ENCODE measurements at places on chromosomes 7 and 10.

DNA sequence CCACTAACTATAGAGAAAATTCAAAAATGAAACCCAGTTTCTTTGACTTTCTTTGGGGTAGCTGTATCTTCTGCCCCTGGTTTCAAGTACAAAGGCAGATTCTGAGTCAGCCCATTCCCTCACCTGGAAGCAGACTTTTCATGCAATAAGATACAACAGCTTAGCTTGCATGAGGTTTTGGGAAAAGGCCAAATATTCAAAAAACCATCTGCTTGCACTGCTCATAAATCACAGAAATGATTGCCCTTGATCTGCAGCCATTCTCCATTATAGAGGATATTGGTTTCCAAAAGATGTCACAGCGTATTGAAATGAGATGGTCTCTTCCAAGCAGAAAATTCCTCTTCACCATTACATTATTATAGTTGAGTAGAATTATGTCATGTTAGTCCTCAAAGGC lies 354.0 kb downstream of the PHF14 start:
- no peak for DNase-seq

DNA sequence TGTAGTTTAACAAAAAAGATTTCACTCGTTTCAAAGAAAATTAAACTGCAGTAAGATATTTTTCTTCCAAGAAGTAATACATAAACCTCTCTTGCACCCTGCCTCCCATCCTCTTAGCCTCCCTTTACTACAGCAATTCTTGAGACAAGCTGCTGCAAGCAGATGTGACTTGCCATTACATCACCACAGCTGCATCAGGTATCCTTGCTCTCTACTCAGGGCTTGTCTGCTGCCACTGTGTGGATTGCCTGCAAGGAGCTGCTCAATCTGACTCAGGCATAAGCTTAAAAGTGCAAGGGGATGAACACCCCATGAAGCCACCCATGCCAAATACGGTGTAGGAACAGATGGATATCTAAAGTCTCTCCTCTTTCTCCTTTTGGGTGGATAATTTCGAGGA lies 609.9 kb downstream of the DNAJB9 start:
- no peak for DNase-seq

GRCh38 chr10:64574371-64574770 lies 1053.2 kb downstream of the REEP3 start:
- no peak for DNase-seq

DNA sequence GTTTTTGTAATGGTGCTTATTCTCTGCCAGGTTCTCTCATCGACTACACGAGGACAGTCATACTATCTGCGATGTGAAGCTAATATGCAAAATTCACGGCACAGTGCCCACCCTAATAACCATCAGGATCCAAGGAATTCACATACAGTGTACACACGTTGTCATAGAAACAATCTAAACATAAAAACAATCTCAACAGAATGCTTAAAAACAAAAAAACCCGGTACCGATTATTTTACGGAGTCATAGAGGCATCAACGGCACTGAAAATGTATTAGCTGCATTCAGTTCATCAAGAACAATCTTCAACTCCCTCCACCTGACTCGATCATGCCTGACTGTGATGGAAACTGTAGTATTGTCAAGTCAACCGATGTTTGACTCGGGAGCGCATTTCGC lies 628 bp downstream of the MRPS33 start:
- peak; percentile 4 for DNase-seq

DNA sequence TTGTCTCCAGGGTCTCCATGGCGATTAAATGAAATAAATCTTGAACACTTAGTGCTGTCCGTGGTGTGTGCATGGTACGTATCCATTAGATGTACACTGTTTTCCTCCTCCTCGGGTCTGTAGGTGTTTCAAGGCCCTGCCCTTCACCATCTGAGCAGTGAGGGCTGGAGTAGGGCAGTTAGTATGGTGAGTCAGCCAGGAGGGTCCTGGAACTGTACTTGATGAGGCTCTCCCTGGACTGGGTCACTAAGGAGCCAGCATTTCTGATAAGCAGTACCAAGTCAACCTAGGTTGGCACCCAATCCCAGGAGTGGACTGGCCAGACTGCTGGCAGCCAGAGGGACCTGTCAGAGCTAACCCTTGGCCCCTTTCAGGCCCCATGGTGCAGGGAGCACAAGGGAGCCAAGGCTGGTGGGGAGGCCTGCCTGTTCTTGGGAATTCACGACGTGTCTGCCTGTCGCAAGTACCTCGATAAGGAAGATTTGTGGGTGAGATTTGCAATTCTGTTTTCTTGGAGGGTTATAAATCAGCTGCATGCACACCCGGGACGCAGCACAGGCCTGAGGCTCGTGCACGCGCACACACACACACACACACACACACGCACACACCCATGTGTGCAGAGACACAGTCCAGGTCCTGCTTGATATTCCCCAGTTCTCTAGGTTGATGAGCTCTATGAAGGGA lies 114.2 kb downstream of the ZMIZ1 start:
- peak; percentile 63 for DNase-seq

GRCh38 chr7:31006857-31007256 lies 43.1 kb downstream of the GHRHR start:
- DNase-seq = no peak

GRCh38 chr7:113320419-113320818 lies 202.1 kb upstream of the SMIM30 start:
- no peak for DNase-seq

DNA sequence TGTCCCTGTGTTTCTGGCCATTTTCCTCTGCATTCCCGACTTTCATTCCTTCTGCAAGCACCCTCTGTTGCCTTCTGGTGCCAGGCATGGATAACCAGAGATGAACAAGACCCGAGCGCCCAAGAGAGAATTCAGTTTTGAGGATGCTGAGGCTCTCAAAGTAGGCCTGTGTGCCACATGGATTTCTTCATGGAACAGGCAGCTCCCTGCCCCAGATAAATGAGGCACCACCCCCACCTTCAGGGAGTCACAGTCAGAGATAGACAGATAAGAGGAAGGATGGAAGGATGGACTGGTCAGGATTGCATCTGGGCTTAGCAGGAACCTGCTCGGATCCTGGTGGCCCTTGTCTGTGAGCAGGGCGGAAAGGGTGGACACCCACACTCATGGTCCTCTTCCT lies 49.4 kb downstream of the ADCYAP1R1 start:
- DNase-seq = no peak

DNA sequence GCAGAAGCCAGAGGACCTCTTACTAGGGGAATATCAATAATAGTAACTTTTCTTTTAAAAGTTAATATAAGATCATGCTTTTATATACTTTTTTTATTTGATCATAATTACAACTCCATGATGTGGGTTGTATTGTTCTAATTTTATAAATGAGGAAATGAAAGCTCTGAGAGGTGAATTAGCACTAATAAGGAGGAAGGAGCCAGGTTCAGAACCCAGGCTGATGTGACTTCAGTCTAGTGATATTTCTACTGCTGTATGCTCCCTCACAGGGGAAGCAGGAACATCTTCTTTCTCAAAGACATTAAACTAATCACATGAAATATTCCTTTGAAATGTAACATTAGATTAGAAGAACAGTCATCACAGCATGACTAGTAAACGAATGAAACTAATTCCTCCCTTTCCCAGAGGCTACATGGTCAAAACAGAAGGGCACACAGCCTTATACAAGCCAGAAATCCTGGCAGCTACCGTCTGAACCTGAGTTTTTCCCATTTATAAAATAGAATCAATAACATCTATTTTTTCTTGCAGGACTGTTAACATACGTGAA lies 81.4 kb upstream of the GJD4 start:
- DNase-seq = no peak

- peak; percentile 33 for DNase-seq
These were observed 51.3 kb downstream of the PRTFDC1 start for GRCh38 chr10:24900888-24901685.

GRCh38 chr7:98598846-98599615 lies 18.1 kb upstream of the NPTX2 start:
- no peak for DNase-seq

GRCh38 chr7:134022286-134022911 lies 104.7 kb upstream of the LRGUK start:
- DNase-seq = no peak

GRCh38 chr10:95513941-95514392 lies 47.2 kb downstream of the SORBS1 start:
- DNase-seq = no peak

- no peak for DNase-seq
These were observed 21.3 kb upstream of the CLDN4 start for GRCh38 chr7:73809467-73809951.

GRCh38 chr10:71145352-71145945 lies 66.9 kb upstream of the UNC5B start:
- no peak for DNase-seq

DNA sequence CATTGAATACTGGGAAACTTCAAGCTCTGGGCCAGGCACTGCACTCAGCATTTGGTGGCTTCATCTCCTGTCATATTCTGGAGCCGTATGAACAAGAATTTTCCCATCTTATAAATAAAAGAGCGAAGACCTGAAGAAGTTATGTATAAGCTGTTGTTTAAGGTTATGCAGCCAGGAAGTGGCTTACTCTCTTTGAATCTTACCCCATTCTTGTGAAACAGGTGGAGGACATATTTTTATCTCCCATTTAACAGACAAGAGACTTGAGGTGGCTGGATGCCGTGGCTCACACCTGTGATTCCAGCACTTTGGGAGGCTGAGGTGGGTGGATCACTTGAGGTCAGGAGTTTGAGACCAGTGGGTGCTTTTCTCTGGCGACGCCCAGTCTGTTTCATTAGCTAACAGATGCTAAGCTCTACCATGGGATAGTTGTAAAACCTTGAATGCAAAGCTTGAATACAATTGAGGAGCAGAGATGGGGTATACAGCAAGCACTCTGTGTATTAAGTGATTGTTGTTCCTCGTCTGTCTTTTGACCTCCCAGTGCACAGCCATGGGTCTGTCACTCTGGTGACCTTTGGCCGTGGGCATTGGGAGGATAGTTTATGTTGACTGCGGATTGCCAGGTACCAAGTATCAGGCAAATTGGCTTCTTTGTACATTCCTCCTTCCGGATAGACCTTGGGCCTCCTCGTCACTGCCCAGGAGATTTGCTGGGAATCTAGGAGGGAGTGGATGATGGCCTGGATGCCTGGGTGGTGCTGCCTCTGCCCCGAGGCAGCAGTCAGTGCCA lies 85.8 kb downstream of the GRK5 start:
- DNase-seq = no peak

DNA sequence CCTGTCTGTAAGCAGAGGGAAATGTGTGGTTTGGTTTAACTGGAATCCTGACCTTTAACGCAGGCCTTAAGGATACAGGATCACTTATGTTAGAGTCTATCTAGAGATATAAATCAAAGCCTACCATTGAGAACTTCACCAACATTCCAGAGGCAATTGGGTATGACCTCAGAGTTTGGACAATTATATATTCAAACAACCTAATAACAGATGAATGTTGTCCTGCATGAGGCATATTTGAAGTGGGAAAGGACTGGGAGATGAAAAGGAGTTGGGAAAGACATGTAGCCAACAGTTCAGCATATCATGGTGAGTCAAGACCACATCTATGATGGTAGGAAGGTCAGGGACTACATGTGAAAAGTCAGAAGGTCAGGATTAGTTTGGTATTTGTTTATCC lies 274.2 kb downstream of the DOCK4 start:
- peak; percentile 47 for DNase-seq

DNA sequence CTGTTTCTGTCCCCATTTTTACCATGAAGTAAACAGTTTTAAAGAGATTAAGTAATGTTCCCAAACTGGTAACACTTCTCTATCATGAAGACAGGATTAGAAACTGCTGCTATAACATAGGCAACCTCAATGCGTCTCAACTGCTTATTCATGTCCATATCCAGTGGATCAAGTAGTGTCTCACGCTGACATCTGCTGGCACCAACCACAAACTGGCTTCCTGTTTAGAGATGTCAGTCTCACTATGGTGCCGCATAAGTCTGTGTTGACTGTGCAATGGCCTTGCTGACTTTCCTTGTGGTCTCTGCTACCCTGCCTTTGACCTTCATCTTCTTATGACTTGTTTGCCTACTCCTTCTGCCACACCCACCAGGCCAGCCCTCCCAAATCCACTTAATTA lies 369.6 kb upstream of the DPP6 start:
- DNase-seq = no peak

DNA sequence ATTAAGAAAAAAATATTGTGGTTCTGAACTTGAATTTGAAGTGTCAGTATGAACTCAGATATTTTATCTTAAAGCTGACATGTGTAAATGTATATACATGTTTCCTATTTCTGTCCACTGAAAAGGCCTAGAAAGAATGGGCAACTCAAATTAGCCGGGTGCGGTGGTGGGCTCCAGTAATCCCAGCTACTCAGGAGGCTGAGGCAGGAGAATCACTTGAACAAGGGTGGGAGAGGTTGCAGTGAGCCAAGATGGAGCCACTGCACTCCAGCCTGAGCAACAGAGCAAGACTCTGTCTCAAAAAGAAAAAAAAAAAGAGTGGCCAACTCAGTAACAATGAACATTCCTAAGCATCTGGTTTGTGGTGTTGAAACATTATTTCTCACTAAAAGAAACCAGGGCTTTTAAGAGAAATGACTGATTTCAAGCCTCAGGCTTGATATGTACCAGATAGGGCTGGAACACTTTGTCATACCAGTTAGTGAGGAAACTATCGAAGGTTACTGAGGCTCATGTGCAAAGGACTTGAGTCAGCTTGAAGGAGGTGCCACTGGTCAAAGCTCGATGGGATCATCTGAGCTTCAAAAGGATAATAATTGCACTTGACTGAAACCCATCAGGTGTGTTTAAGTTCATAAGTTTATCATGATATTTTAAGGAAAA lies 40.5 kb downstream of the AOAH start:
- DNase-seq = no peak

GRCh38 chr10:60732807-60733516 lies 45.3 kb upstream of the CDK1 start:
- no peak for DNase-seq

DNA sequence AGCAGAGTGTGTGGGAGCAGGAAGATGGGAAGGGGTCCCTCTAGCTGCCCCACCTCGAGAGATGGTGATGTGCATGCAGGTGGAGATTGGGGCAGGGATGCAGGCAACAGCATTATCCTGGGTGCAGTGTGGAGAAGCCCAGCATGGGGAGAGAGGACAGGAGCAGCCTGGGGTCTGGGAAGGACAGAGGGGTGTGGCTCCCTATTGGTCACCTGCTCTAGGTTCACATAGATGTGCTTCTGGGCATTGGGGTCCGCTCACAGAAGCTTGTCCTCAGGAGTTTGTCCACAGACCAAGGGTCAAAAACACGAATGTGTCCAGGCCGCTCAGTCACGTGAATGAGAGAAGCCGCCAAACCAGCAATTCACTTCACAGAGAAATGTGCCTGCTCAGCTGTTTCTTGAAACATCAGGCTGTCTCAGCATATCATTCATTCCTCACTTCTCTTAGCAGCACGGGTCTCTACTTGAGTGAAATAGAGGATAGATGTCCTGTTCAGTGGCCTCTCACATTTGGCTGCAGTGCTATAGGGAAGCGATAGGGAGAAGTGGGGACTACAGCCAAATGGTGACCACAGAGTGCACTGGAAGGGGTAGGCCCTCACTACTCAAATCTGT lies 11.5 kb upstream of the SLC29A3 start:
- no peak for DNase-seq
